ENCODE measurements at places on chromosomes 16 and 17.

- peak; percentile 21 for DNase-seq
These were observed 87.3 kb upstream of the RPL38 start for GRCh38 chr17:74116087-74116717.

- no peak for DNase-seq
These were observed 267.8 kb downstream of the PMP22 start for GRCh38 chr17:14997290-14997689.

DNA sequence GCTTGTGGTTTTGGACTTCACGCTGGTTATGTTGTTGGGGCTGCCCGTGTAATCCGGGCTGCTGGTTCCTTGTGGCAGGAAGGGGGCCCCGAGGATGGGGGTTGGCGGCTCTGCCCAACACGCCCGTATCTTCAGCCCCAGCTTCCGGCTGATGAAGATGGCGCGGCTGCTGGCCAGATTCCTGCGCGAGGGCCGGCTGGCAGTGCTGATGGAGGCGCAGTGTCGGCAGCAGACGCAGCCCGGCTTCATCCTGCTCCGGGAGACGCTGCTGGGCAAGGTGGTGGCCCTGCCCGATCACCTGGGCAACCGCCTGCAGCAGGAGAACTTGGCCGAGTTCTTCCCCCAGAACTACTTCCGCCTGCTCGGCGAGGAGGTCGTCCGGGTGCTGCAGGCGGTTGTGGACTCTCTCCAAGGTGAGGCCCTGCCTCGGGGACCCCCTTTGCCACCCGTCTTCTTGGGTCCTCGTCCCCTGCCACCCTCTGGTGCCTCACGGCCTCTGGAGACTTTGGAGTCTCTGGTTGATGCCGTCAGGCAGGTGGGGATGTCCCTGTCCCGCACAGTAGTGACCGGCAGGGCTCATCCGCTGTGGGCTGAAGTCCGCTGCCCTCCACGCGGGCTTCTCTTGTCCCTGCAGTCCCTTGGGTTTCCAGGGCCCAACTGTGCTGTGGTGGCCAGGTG, 2.2 kb downstream of the TELO2 start:
- no peak for DNase-seq

GRCh38 chr16:4660454-4661007, 32.8 kb upstream of the NUDT16L1 start:
- peak; percentile 98 for DNase-seq

- DNase-seq, result no peak
These were observed 30.4 kb downstream of the ABCA10 start for GRCh38 chr17:69198238-69198637.

- no peak for DNase-seq
These were observed 583 bp downstream of the ATXN2L start for GRCh38 chr16:28823291-28823872.

DNA sequence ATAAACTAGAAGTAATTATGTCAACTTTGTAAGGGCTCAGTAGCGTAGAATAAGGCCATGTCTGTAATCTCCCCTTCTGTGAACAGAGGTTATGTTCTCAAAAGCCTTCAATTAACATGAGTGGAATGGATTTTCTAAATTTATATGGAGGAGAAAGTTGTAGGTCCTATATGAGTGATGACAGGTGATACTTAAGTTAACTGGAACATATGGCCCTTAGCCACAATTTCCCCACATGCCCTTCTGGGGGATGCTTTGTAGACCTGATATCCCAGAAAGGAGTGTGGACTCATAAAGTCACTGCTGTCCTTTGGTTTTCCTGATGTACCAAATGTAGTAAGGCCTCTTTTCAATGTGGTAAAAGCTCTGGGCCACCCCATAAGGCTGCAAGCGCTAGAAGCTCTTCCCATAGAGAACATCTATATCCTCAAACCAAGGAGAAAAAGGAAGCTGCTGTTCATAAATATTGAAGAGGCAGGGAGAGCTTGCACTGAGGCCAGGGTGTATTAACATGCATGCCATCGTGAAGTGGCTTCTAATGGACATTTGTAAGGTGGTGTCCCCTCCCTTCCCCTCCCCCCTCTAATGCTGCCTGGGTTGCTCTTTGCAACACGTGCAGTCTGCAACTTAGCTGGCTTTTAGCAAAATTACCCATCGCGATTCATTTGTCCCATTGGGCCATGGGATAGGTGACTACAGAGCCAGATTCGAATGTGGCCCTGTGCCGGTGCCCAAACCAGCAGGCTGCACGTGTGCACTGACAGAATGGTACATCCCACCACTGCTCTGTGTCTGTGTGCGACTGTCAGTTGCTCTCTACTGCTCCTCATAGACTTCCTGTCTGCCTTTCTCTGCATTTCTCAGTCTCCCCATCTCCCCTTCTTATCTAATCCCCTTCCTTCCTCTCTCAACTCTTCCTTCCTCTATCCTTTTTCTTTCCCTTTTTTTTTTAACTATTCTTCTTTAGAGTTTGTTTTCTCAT, 269.0 kb downstream of the WWOX start:
- DNase-seq, result no peak

- no peak for DNase-seq
These were observed 53.5 kb downstream of the C17orf58 start for GRCh38 chr17:67942810-67943209.

DNA sequence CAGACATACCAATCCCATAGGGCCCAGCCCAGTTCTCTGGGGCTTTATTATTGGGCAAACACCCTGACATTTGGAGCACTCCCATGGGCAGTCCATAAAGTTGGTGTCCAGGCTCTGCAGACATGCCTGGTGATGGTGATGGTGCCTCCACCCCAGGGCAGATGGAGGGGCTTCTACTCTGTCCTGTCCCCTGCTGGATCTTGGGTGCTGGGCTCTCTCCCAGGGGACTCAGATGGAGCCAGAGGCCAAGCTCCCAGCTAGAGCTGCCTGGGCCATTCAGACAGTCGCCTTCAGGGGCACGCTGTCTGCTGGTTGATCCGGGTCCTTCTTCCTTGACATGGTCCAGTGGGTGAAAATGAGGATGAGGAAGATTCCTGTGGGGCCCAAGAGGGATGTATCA, 10.6 kb downstream of the CDH16 start:
- DNase-seq, result no peak

DNA sequence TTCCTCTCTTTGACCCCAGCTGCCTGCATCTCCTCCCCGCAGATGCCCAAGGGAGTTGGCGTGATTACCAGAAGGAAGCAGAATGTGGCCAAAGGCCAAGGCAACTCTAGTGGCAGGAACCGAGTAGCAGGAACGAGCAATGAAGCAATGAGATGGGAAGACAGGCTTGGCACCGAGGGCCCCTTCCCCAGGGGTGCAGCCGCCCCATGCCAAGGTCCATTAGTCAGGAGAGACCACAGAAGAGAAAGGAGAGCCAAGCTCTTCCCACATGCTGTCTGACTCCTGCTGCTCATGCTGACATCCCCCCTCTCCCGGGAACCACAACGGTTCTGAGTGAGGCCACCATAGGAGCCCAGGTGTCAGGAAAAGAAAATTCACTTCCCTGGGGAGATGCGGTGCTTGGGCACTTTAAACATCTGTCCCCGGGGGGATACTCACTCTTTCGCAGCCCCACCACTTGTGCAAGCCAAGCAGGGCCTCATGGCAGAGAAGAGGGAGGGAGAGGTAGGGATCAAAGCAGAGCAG, 67.4 kb downstream of the MYO18A start:
- peak; percentile 54 for DNase-seq

DNA sequence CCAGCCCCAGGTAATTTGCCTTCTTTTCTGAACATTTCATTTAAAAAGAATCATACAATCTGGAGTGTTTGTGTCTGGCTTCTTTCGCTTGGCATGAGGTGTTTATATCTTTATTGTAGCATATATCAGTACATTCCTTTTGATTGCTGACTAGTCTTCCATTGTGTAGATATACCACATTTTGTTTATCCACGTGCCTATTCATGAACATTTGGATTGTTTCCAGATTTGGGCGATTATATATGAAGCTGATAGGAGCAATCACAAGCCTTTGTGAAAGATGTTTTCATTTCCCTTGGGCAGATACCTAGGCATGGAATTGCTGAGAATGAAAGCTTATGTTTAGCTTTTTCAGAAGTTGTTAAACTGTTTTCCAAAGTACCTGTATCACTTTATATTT, 120.3 kb downstream of the AATF start:
- no peak for DNase-seq

DNA sequence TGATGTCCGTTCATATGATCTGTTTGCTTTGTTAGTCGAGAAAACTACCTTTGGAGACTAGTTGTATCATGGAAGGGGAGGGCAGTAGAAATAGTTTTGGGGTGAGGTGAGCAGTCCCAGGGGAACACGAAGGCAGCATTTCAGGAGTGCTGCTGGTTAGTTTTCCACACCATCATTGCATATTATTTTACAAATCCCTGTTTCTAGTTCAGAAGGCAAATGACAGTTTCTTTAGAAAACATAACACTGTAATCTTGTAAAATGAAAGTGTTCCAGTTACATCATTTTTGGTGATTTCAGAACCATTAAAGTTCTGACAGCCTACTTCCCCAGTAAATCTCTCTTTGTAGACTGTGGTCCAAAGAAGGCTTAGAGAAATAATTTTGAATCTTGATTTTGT, 25.4 kb downstream of the BANP start:
- DNase-seq, result no peak

- DNase-seq, result no peak
These were observed 13.4 kb downstream of the CASC3 start for GRCh38 chr17:40153603-40154236.

- DNase-seq, result no peak
These were observed 1507.4 kb downstream of the CDH11 start for GRCh38 chr16:63614429-63614828.

DNA sequence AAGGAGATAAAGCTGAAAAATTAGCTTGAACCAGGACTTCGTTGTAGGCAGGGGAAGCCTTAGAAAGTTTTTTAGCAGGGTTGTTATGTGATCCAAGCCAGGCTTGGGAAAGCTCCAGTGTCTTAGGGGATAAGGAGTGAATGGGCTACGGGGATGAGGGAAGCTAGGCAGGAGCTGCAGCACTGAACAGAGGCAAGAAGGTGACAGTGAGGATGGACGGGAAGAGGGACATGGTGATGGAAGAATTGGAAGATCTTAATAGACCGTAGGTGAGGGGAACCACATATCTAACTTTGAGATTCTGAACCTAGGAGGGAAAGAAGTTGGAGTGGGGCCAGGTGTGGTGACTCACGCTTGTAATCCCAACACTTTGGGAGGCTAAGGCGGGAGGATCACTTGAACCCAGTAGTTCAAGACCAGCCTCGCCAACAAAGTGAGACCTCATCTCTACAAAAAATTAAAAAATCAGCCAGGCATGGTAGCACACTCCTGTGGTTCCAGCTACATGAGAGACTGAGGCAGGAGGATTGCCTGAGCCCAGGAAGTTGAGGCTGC, 3.2 kb downstream of the RHBDL3 start:
- DNase-seq, result no peak

- DNase-seq, result no peak
These were observed 51.0 kb upstream of the GAS7 start for GRCh38 chr17:10249271-10250010.

GRCh38 chr17:34269969-34270368, at the start of gene CCL7:
Gene CCL7, plus strand, starts transcription at chr17:34270221. Its CDS starts 70 bp downstream, at chr17:34270291.
- peak; percentile 66 for DNase-seq

DNA sequence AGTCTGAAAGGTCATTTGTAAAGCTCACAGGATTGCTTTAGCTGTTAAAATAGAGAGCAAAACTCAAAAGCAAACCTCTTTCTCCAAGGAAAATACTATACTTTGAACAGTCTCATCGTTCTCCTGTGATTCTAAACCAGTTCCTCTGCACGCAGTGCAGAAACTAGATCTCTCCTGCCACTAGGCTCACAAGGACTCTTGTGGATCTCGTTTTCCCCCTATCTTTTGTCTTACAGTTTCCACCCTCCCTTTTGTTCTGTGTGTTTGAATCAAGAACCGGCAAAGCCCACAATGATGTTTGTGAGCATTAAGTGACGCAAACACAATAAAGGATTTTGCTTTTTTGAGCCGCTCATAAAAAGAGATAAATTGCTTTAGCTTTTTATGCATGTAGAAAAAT, 1103.5 kb upstream of the RBFOX1 start:
- DNase-seq, result no peak

- DNase-seq, result no peak
These were observed 235.7 kb upstream of the AXIN2 start for GRCh38 chr17:65797101-65797500.

GRCh38 chr16:54402270-54402669, 115.7 kb upstream of the IRX3 start:
- DNase-seq, result no peak

GRCh38 chr17:83155128-83156121, 76.0 kb downstream of the METRNL start:
- no peak for DNase-seq

GRCh38 chr16:27994686-27995085, 68.8 kb downstream of the GSG1L start:
- DNase-seq, result no peak

All from kidney glomerular epithelial cell (primary cell).